Endodermal cell (in vitro differentiated cells): ENCODE measurements at places on chromosomes 1 and 21. TPM values are rescaled to one million over a fixed set of nuclear protein-coding genes. Genes with fewer than 3 reads are reported as not detected.
A peak's percentile ranks its signal among the peaks of the same experiment; 100 is the strongest.

- peak overlapping the region; percentile 19 for H3K27ac ChIP-seq
- H3K4me1 ChIP-seq: peaks cover 15% of the 10 kb centered on the region
- no peaks in the 10 kb centered on the region for H3K36me3 ChIP-seq
- H3K4me3 ChIP-seq: no peak overlapping the region
- DNase-seq: no peak
These were observed 38.0 kb downstream of the SLC1A7 start for GRCh38 chr1:53104289-53104913.

The PLEKHO1 gene
- 42.9 and 43.3 TPM in 2 replicates for total RNA-seq

- no peak for DNase-seq
- no peaks in the 10 kb centered on the region for H3K36me3 ChIP-seq
- H3K4me3 ChIP-seq: no peak overlapping the region
- H3K27ac ChIP-seq: no peak overlapping the region
These were observed 124.2 kb upstream of the HNRNPU start for GRCh38 chr1:244988521-244988920.

- no peak overlapping the region for H3K27ac ChIP-seq
- no peaks in the 10 kb centered on the region for H3K4me1 ChIP-seq
- H3K4me3 ChIP-seq: no peak overlapping the region
- DNase-seq: no peak
- H3K36me3 ChIP-seq: no peaks in the 10 kb centered on the region
These were observed 98.9 kb upstream of the SLC5A9 start for GRCh38 chr1:48123647-48124046.

- no peaks in the 10 kb centered on the region for H3K4me1 ChIP-seq
- H3K27ac ChIP-seq: no peak overlapping the region
- DNase-seq: no peak
- no peak overlapping the region for H3K4me3 ChIP-seq
These were observed 32.9 kb upstream of the RIPK4 start for GRCh38 chr21:41799763-41800162.

The CDC7 gene
- 39.5 and 44.7 TPM in 2 replicates for total RNA-seq

The MEX3A gene
- total RNA-seq: 88.0 and 94.3 TPM in 2 replicates

DNA sequence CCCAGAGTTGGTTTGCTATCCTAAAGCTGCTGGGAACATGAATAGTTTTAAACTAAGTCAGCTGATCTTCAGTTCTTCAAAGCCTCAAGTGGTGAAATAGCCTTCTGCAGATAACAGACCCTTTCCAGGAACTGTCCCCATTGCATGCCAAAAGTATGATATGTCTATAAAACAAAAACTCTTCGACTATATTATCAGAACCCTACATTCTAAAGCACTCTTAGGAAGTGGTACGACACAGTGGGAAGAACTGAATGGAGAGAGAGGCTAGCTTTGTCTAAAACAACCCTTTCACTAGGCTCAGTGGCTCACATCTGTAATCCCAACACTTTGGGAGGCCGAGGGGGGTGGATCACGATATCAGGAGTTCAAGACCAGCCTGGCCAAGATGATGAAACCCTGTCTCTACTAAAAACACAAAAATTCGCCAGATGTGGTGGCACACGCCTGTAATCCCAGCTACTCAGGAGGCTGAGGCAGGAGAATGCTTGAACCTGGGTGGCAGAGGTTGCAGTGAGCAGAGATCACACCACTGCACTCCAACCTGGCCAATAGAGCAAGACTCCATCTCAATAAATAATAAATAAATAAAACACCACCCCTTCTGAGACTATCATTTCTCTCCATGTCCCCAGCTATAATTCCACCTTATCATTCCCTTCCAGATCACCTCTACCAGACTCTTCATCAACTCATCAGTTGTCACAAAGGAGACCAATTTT lies 2.2 kb upstream of the FRRS1 start:
- H3K27ac ChIP-seq: peak overlapping the region; percentile 56
- H3K36me3 ChIP-seq: no peaks in the 10 kb centered on the region
- H3K4me1 ChIP-seq: peaks cover 3% of the 10 kb centered on the region
- no peak for DNase-seq

DNA sequence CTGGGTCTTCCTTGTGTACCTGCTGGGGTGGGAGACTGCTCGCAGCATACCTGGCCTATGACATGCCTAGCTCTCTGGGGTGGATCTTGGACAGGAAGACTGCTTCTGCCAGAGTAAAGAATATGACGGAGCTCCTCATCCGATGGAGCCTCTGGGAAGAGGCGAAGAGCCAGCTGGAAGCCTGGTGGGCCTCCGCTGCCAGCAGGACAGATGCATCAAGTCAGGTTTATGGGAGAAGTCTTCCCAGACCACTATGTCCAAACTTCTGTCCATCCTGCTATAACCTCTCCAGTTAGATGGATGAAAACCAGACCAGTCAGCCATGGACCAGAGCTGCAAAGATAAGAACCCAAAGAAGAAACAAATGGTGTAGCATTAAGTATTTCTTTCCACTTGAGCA lies 27.7 kb upstream of the NGF start:
- no peak for DNase-seq
- H3K27me3 ChIP-seq: no peaks in the 10 kb centered on the region
- H3K4me1 ChIP-seq: no peaks in the 10 kb centered on the region

DNA sequence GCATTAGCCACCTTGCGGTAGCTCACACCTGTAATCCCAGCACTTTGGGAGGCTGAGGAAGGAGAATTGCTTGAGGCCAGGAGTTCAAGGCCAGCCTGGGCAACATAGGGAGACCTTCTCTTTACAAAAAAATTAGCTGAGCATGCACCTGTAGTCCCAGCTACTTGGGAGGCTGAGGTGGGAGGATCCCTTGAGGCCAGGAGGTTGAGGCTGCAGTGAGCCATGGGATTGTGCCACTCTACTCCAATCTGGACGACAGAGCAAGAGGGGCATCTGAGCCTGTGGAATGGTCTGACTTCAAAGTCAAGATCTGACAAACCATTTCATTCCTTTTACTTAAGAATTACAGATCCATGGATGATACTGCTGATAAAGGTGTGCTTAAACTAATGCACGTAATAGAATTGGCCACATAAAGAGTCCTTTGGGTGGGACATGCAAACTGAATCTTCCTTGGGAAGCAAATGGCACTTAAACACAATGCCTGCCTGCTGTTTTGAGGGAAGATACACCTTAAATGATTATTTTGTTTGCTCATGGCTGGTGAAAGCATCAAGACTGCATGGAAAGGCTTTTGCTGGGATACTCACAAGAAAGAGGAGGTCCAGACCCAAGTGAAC lies 2.5 kb upstream of the TMEM201 start:
- H3K36me3 ChIP-seq: peaks cover 29% of the 10 kb centered on the region
- DNase-seq: no peak
- H3K4me3 ChIP-seq: no peak overlapping the region
- H3K27me3 ChIP-seq: no peaks in the 10 kb centered on the region
- H3K27ac ChIP-seq: no peak overlapping the region

The FCGR1A gene
- total RNA-seq: not detected in 2 replicates

DNA sequence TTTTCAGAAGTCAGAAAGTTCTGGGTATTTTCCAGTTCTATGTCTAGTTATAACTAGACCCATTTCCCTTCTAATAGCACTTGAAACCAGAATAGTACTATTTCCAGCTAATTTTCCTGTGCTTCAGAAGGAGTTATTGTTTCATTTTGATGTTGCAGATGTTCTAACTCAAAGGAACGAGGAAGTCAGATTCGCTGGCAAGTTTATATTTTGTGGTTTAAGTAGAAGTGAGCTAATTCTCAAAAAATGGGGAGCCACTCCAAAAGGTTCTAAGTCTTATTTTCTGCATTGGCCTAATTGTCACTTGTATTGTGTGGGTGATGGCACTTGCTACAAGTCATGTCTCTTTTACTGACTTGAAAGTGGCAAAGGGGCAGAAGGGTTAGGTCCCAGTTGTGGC lies 18.1 kb downstream of the CCDC185 start:
- H3K4me1 ChIP-seq: no peaks in the 10 kb centered on the region
- no peak overlapping the region for H3K4me3 ChIP-seq
- no peaks in the 10 kb centered on the region for H3K36me3 ChIP-seq
- no peak overlapping the region for H3K27ac ChIP-seq
- no peak for DNase-seq
